ENCODE measurements at places on chromosomes 5 and 9. TPM values are rescaled to one million over a fixed set of nuclear protein-coding genes. Genes with fewer than 3 reads are reported as not detected.

DNA sequence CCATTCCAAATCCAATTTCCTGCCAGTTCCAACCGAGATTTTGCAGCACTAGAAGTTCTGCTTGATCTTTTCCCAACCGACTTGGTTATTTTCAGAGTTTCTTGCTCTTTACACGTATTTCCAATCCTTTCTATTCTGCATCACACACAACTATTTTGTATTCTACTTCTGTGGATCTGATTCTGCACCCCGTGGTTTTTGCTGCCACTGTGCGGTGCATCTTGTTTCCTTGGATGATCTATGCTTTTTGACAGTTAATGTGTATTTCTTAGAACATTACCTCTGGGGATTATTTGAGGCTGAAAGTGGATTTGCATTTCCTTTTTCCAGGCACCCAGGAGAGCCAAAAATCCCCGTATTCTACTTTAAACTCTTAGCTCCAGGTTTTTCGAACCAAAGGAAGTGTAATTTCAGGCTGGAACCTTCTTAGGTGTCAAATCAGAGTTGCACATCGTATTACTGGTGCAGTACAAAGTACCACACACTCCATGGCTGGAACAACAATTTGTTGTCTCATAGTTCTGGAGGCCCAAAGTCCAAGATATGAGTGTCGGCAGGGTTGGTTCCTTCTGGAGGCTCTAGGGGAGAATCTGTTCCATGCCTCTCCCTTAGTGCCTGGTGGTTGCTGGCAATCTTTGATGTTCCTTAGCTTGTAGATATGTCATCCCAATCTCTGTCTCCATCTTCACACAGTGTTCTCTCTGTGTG is 14.7 kb upstream of the SARDH start:
- no peak for DNase-seq

DNA sequence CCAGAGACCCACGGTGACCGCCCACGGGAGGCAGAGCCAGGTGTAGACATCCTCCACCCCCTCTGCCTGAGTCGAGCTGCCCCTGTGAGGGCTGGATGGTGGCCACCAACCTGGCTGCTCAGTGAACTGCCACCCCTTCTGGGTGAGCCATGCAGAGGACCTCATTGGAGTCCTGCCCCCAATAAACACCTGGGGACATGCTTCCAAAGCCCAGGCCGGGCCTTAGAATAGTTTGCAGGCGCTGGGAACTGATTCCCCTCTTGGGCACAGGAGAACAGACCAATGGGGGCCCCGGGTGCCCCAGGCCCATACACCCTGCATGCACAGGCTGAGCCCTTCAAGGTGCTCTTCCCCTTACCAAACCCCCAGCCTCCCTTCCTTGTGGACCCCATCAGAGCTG is 38.1 kb upstream of the GFPT2 start:
- no peak for DNase-seq

DNA sequence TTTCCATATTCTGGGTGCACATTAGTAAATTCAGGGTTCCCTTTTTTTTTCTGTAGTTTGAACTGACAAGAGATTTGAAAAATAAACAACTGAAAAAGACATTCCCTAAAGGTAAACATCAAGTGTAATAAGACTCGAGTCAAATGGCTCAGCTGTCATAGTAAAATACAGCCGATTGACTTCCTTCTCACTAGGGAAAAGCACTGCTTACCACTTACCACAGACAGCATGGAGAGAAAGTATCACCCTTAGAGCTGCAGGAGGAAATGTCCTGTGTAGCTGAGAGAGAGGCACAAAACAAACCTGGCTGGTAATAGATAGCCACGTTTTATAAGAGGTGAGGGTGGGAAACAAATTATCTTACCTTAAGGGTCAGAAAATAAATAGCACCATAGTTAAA is 12.1 kb upstream of the DMAC1 start:
- no peak for DNase-seq

DNA sequence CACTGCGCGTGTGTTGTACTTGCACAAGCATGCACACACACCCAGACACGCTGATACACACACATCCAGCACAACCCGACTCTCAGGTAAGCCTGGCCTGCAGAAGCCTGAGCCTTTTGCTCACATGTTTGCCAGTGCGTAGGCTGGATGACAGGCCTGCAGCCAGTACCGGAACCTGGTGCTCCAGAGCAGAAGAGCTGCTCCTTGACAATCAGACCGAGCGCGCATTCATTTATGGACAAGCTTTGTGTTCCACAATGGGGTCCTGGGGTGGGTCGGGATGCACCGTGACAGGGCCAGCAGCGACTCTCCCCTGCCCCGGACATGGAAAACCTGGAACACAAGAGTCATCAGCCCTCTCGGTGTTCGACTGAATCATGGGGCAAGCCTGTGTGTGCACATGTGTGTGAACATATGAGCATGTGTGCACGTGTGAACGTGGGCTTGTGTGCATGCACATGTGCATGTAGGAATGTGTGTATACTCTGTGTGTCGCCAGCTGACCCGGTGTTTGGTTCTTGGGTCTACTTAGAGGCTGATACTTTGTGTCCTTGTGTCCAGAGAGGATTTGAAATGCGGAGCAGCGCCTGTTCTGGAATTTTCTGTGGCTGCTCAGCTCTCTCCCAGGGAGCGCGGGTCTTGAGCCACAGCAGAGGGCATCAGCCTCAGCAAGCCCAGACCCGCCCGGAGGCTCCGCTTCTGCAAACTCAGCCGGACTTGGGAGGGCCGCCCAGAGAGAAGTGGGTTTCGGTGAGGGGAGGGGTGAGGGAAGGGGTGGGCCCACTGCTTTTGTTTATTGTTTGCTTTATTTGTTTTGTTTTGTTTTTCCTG is 32.2 kb downstream of the IRX4 start:
- DNase-seq, result no peak

- DNase-seq, result no peak
Observed at GRCh38 chr9:130265431-130266235, at the start of gene HMCN2. HMCN2 (plus strand) TSS chr9:130265760; CDS start chr9:130265879, 119 bp downstream.

DNA sequence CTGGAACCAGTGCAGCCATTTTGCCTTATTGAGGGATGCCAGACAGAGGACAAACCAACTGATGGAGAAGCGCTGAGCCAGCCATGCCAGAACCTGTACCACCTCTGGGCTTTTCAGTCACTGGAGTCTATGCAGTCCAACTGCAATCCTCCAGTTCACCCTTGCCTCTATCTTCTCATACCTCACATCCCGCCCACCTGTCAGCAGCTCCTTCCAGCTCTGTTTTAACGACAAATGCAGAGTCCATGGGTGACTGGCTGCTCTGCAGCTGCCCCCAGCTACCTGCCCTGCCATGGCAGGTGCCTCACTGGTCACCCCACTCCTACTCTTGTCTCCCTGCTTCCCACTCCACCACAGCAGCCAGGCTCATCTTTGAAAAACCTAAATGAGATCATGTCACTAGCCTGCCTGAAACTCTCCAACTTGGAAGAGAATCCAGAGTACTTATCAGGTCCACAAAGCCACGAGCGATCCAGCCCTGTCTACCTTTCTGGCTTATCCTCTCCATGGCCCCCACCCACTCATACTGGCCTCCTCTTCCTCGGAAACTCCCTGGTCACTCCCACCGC is 14.0 kb upstream of the ACSL6 start:
- no peak for DNase-seq

The SPINK6 gene
- total RNA-seq, result not detected

The PCDHB11 gene
- 1.4 TPM for total RNA-seq

The N4BP3 gene
- total RNA-seq, result 36.0 TPM

All from H1 (cell line).